ENCODE measurements at places on chromosomes 6 and 20.

GRCh38 chr6:7939864-7940228 is 29.3 kb upstream of the TXNDC5 start:
- DNase-seq, result no peak

- DNase-seq, result no peak
Observed at GRCh38 chr6:9370480-9370879, 935.1 kb upstream of the SLC35B3 start.

GRCh38 chr20:8260837-8261251 is 128.8 kb downstream of the PLCB1 start:
- no peak for DNase-seq

- no peak for DNase-seq
Observed at GRCh38 chr20:39090906-39091305, 128.8 kb downstream of the DHX35 start.

GRCh38 chr6:139144490-139145085 is 9.7 kb downstream of the HECA start:
- no peak for DNase-seq

- no peak for DNase-seq
Observed at GRCh38 chr20:50982363-50982762, 23.7 kb downstream of the MOCS3 start.
